ENCODE measurements at places on chromosomes 11 and 22.

GRCh38 chr22:43343262-43343669, at the start of gene SCUBE1:
Gene SCUBE1 (minus strand): TSS chr22:43343372. CDS start chr22:43343261, 111 bp downstream.
- peak; percentile 21 for DNase-seq

DNA sequence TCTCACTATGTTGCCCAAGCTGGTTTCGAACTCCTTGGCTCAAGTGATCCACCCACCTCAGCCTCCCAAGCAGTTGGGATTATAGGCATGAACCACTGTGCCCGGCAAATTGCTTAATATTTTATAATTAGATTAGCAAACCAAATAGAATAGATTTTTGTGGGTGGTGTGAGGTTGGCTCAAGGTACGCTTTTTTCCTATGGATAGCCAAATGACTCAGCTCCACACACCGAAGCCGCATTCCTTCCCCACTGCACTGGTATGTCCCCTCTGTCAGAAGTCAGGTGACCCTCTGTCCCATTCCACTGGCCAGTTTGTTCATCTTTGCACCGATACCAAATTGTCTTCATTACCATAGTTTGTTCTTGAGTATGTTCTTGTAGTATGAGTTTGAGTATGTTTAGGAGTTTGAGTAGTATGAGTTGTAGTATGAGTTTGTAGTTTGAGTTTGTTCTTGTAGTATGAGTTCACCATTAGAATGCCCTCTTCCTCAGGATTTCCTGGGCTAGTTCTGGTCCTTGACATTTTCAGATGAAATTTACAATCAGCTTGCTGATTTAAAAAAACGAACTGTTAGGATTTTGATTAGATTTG, 19.4 kb downstream of the SUSD2 start:
- DNase-seq, result no peak

GRCh38 chr11:86176165-86176884, 68.2 kb upstream of the EED start:
- no peak for DNase-seq

DNA sequence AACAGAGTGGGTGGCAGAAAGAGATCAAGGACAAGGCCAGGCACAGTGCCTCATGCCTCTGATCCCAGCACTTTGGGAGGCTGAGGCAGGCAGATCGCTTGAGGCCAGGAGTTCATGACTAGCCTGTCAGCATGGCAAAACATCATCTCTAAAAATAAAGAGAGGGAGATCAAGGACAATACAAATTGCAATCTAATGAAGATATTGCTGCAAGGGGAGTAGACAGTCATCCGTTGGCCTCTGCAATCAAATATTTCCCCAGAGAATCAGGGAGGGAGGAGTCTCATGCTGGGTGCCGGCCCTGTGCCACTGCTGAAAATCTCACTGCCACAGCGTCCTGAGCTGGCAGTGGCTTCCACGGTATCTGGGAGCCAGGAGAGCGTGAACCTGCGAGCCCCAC, 19.4 kb upstream of the IL17RA start:
- DNase-seq, result no peak

GRCh38 chr11:37087650-37088572, 489.9 kb upstream of the RAG2 start:
- DNase-seq, result no peak

Measured in DMS79 treated with DMSO at 0.1 percent for 48 hours (cell line).